ENCODE measurements at places on chromosomes 11 and 22.

GRCh38 chr11:130782361-130783222 is 133.7 kb downstream of the SNX19 start:
- no peak for DNase-seq

- DNase-seq, result no peak
Observed at GRCh38 chr11:17810041-17810440, 75.5 kb downstream of the KCNC1 start.

GRCh38 chr11:128968916-128969315 is 26.2 kb upstream of the TP53AIP1 start:
- DNase-seq, result no peak

DNA sequence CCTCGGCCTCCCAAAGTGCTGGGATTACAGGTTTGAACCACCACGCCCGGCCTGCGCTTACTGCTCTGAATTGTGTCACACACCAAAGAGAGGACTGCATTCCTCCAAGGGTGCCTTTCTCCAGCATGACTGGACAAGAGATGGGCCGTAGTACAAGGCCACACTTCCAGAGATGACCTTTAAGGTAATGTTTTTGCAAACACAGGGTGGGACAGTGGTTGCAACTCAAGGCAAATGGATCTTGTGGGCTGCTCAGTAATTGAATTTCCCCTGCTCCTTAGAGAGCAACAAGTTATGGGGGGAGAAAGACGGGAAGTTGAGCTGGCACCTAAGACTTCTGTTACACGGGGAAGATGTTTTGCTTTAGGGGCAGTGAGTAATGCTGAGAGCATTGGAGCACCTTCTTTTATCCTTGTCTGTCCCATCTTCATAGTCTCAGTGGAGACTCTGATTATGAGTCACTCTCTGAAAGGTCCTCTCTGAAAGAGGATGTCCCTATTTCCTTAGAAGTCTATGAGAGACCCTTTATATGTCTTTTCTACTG is 66.3 kb downstream of the C11orf91 start:
- DNase-seq, result no peak

GRCh38 chr22:20429254-20430100 is 8.1 kb downstream of the SCARF2 start:
- DNase-seq, result no peak

DNA sequence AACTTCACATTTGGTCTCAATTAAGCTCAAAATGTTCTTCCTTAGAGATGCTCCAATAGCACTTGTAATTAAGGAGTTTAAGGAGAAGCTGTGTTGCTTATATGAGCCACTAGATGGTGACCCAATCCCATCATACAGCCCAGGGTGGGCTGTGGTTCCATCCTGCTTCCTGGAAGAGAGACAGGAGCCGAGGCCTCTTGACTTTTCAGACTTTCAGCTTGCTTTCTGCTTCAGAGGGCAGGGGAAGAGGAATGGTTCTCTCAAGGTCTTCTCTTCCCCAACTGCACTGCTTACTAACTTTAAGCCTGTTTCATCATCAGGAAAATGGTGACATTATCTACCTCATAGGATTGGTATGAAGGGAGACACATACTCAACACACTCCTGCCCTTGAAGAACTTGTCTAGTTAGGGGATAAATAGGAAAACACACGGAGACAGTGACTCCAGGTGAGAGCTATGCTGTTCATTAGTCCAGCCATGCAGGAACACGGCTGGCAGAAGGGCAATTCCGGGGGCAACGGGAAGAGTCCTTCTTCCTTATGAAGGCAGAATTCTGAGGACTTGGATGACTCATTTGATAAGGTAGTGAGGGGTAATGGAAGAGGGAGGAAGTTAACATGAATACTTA is 20.1 kb downstream of the TMEM218 start:
- no peak for DNase-seq

GRCh38 chr11:61539006-61539405 is 30.5 kb downstream of the LRRC10B start:
- no peak for DNase-seq

DNA sequence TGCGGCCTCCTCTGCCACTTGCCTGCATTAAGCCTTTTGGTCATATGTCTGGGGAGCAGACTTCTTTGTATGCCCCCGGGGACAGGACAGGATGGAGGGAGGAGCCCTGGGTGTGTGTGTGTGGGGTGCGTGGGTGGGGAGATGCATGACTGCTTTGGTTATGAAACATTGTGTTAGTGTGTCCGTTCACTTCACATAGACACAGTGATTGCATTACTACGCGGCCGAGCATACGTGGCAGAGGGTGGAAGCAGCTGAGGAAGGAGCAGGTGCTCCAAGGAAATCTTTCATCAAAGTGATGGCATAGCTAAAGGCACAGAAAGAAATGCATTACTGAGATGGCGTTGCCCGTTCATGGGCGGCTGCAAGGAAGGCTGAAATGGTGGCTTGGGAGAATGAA is 260.4 kb downstream of the ST3GAL4 start:
- DNase-seq, result no peak

DNA sequence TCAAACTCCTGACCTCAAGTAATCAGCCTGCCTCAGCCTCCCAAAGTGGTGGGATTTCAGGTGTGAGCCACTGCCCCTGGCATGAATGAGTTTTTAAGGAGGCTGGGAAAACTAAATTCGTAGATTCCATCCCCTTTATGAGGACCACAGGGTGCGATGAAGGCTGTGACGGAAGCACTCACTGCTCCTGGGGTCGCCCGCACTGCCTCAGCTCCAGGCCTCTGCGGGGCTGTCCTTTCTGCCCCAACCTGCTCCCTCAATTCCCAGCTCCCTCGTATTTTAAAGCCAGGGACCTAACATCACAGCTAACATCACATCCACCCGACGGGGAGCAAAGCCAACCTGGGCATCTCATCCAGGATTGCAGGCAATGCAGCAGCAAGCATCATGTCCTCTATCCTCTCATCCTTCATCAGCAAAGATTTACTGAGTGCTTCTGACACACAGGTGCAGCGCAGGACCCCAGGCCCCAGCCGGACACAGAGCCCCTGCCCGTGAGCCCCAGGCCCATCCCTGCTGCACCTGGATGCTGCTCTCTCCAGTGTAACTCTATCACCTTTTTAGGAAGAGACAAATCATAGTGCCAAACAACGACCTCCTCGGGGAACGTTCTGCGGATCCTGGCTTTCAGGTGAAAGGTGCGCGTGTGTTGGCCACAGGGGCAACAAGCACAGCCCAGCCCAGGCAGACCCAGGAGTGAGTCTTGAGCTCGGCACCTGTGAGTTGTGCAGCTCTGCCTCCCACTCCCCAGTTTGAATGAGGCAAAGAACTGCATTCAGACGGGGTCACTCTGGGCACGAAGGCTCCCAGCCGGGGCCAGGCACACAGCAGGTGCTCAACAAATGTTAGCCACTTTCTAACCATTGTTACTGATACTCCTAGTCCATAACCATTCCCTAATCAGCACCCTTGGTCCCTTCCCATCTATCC is 134.3 kb downstream of the CRYBB2 start:
- DNase-seq, result no peak

DNA sequence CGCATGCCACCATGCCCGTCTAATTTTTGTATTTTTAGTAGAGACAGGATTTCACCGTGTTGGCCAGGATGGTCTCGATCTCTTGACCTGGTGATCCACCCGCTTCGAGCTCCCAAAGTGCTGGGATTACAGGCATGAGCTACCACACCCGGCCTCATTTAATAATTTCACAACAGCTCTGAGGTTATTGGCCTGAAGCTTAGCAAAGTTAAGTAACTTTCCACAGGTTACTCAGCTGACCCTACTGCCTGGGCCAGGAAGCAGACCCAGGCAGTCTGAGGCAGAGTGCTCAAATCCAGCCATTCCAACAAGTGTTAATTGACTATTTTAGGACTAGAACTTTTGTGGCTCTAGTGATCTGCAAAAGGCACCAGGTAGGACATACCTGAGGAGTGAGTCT is 52.2 kb upstream of the L3MBTL2 start:
- no peak for DNase-seq

DNA sequence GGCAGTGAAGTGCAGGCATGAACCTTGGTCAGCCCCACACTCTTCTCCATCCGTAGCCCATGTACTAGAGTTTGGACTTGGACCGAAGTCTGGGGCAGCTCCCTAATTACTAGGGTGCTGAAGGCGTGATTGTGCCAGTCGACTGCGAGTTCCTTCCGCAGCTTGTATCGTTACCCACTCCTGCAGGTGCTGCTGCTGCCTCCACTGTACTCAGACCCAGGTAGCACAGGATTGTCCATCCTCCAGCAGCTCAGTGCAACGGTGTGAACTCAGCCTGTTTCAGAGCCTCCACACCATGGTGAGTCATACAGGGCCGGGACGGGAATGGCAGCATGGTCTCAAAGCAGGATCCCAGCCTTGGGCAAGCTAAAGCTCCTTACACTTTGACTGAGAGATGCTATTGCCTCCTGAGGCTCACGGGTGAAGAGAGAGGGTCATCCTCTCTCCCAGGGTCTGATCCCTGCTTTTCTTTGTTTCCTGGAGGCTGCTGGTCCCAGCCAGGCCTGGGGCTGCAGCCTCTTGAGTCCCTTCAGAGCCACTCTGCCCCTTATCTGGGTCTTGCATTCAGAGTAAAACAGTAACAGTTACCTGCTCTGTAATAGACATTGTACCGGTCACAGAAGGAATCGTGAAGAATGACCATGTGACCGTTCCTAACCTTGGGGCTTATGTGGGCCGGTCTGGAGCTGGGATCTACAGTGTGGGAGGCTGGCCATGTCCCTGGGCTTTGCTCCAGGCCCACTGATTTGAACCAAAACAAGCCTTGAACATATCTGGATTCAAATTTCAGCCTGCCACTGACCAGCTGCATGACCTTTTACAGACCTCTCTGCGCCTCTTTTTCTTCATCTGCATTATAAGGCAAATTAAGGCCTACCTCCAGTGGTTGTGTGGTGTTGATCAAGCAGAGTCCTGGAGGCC is 1.7 kb downstream of the TKFC start:
- DNase-seq, result no peak

- DNase-seq, result no peak
Observed at GRCh38 chr11:2214527-2215229, 43.1 kb upstream of the TH start.

GRCh38 chr11:71929491-71929890 is 645 bp downstream of the RNF121 start:
- DNase-seq, result no peak

- DNase-seq, result no peak
Observed at GRCh38 chr11:30735946-30736345, 149.8 kb upstream of the MPPED2 start.

- DNase-seq, result no peak
Observed at GRCh38 chr11:47905358-47906059, 57.4 kb upstream of the NUP160 start.

DNA sequence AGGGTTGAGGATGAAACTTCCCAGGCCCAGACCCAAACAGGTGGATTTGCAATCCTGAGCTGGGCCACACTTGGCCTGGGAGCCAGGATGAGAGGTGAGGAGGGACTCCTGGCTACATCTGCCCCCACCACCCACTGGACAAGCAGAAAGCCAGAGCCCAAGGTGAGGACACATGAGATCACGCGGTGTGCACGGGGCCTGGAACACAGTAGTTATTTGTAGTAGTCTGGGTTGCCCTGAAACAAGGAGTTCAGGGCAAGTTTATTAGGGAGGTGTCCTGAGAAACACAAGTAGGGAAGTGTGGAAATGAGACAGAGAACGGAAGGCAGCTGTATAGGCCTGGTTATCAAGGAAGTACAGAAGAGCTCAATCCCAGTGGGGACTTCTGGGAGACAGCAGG is 647 bp upstream of the SEC14L6 start:
- no peak for DNase-seq

DNA sequence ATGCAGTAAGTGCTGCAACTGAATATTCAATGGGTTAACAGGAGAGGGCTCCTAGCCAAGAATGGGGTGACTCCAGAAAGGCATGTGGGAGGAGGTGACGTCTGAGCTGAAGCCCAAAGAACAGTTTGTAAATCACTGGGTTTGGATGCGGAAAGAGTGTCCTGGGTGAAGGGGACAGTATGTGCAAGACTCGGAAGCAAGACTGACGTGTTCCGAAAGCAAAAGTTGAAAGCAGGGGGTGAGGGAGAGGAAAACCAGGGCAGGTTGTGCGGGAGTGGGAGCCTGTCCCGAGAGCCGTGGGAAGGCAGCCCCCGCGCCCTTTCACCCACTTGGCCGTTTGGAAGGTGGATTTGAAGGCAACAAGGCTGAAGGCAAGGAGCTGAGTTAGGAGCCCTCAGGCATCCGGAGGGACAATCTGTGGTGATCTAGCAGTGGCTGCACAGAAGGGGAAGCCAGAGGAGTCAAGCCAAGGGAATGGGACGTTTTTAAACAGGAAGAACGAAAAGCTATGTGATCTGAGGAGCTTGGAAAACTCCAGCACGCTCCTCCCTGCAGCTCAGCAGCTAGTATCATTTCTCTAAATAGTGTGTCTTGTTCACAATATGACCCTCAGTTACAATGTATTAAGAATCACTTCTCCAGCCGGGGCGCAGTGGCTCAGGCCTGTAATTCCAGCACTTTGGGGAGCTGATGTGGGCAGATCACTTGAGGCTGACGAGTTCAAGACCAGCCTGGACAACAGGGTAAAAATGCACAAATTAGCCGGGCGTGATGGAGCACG is 7.7 kb downstream of the SLC25A18 start:
- no peak for DNase-seq

- no peak for DNase-seq
Observed at GRCh38 chr22:40853961-40854360, 2.5 kb downstream of the ST13 start.

GRCh38 chr11:68581439-68581838 is 102.9 kb upstream of the GAL start:
- no peak for DNase-seq

DNA sequence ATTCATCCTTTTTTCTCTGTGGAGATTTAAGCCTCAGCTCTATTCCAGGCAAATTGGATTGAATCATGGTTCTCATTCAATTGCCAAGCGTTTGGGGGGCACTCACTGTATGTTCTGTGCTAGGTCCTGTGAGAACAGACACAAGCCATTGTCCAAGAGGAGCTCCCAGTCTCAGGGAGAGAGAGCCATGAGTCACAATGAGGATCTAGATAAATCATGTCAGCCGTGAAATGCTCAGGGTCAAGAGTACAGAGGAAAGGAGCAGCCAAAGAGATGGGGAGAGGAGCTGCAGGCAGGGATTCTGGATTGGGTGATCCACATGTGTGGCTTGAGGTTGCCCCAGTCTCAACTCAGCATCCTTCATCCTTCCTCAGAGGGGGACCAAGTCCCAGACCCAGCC is 93.6 kb downstream of the FEZ1 start:
- no peak for DNase-seq

- DNase-seq, result no peak
Observed at GRCh38 chr11:130904380-130904779, 11.9 kb downstream of the SNX19 start.

GRCh38 chr11:19560156-19560555 is 152.5 kb upstream of the NAV2 start:
- no peak for DNase-seq

- DNase-seq, result no peak
Observed at GRCh38 chr11:108975026-108975425, 310.2 kb downstream of the DDX10 start.

DNA sequence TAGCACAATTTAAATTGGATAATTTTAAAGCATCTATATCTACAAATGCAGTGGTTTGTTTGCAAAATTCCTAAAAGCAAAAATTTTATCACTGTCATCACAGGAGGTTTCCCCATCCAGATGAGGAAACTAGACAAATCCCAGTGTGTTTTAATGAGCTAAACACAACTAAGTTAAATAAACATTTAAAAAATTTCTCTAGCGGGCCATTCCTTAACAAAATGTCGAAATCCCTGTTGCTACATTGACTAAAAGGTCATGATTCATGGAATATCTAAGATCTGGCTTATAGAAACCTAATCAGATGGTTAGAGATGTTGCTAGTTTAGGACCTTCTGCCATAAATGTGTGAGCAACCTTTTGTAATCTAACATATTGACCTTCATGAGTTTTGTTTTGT is 107.3 kb upstream of the BDNF start:
- no peak for DNase-seq

- no peak for DNase-seq
Observed at GRCh38 chr22:44330744-44331660, 18.3 kb upstream of the SHISAL1 start.

- DNase-seq, result no peak
Observed at GRCh38 chr22:36199001-36199551, 2.5 kb downstream of the APOL4 start.

All from esophagus squamous epithelium (tissue), 5 donors.